ENCODE measurements at places on chromosomes 1 and 21. TPM values are rescaled to one million over a fixed set of nuclear protein-coding genes. Genes with fewer than 3 reads are reported as not detected.

The RIPPLY3 gene
- total RNA-seq: 0.56 TPM

The ACTRT2 gene
- not detected for total RNA-seq

The CFAP45 gene
- total RNA-seq: 0.51 TPM

The AUNIP gene
- total RNA-seq: 6.2 TPM

The ASPM gene
- total RNA-seq: 21.9 TPM

Measured in A549 treated with CpdA at 1 μM for 4 hours (cell line).